ENCODE measurements at places on chromosomes 16 and 17.

GRCh38 chr17:18176176-18176575 lies 7.5 kb upstream of the ALKBH5 start:
- DNase-seq: no peak

DNA sequence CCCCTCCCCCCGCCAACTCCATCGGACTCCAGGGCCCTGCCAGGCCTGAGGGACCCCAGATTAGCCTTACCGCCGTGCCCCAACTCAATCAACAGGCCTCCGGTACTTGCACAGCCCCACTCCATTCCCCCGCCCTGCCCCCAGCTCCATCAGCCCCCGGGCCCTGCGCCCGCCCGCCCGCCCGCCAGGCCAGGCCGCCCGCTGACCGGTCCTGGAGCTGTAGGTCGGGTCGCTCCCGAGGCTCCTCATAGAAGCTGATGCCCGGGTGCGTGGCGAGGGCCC lies 308 bp downstream of the GTF3C1 start:
- DNase-seq: no peak

- DNase-seq: no peak
Measured at GRCh38 chr17:12973496-12974004, 44.3 kb downstream of the ELAC2 start.

DNA sequence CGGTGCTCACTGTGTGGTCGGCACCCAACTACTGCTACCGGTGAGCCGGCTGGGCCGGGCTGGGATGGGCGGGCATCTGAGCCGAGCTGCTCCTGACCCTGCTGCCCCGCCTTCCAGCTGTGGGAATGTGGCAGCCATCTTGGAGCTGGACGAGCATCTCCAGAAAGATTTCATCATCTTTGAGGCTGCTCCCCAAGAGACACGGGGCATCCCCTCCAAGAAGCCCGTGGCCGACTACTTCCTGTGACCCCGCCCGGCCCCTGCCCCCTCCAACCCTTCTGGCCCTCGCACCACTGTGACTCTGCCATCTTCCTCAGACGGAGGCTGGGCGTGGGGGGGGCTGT lies 6.9 kb downstream of the TBX6 start:
- DNase-seq: no peak

- DNase-seq: no peak
Measured at GRCh38 chr17:66776999-66777688, 57.8 kb upstream of the CACNG5 start.

DNA sequence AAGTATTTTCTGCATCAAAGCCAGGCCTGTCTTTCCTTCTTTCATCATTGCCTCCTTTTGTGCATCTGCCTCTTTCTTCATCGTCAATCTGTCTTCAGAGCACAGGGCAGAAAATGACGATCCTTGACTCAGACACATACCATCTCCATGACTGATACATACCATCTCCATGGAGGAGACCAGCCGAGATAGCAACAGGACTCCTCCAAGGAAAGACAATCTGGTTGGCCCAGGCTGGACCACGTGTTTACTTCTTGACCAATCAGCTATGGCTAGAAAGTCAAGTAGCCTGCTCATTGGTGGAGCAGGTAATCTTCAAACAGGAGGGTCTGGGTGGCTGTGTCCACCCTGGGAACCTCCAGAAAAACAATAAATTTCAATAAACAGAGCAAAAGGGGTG lies 164.6 kb downstream of the CPPED1 start:
- peak; percentile 49 for DNase-seq

GRCh38 chr16:49930841-49931240 lies 74.9 kb upstream of the ZNF423 start:
- no peak for DNase-seq

DNA sequence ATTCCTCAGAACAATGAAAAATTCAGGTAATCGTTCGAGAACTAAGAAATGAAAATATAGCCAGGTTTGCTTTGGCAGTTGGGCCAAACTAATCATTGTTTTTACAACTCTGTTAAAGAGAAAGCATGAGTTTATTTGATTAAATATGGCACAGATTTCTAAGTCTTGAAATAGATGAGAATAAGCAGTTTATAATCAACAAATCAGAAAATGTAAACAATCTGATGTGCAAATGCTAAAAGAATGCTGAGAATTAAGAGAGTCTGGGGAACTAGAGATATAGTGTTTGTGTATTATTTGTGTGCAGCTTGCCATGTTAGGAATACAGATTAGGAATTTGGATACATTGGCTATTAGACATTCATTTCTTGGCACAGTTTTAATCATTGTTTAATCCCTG lies 212.5 kb downstream of the TANC2 start:
- DNase-seq: no peak

DNA sequence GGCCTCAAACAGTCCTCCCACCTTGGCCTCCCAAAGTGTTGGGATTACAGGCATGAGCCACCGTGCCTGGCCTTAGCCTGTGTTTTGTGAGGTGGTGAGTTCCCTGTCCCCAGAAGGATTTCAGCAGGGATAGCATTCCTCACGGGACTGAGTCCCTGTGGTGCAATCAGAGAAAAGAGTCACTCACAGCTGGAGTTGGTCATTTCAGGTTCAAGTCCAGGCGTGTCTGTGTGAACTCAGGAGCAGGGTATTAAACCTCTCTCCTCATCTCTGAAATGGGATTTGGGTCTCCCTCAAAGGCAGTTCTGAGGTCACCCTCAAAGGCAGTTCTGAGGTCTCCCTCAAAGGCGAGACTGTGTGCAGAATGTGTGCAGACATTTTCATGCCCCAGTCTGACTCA lies 28.6 kb downstream of the NPTX1 start:
- DNase-seq: no peak

- no peak for DNase-seq
Measured at GRCh38 chr17:33494151-33494550, 201.1 kb upstream of the ASIC2 start.

- no peak for DNase-seq
Measured at GRCh38 chr17:35804658-35805192, 4.6 kb upstream of the TAF15 start.

GRCh38 chr17:75468779-75469373 lies 12.4 kb downstream of the TMEM94 start:
- DNase-seq: no peak

DNA sequence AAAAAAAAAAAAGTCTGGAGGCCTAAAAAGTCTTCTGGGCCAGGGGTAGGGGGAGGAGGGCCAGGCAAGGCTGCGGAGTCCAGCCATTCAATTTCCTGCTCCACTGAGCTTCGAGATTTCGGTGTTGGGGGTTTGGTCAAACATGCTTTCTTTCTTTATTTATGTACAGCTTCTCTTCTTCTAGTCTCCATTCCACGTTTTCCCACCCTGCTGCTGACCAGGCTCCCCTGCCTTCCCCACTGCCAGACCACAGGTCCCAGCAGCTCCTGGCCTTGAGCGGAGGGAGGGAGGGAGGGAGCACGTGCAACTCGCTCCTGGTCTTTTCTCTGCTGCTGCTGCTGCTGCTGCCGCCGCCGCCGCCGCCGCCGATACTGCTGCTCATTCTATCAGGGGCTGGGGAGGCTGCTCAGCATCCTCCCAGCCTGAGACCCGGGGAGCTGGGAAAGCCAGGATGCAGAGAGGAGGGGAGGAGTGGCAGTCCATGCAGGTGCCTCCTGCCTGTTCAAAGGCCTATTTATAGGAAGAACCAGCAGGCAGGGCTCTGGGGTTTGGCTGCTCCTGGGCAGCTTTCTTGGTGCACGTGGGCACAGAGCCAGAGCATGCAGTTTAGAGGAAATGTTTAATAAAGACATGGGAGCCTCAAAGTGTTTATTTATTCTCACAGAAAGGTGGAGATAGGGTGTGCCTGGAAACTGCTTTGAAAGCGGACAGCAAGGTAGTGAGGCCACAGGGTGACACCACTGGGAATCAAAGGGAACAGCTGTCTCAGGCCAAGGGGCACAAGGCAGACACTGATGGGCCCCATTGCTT lies 23.4 kb upstream of the ZFHX3 start:
- DNase-seq: no peak

- DNase-seq: no peak
Measured at GRCh38 chr16:19294156-19294649, 8.7 kb downstream of the CLEC19A start.

GRCh38 chr17:59684967-59685366 lies 22.3 kb downstream of the PTRH2 start:
- DNase-seq: no peak

- DNase-seq: no peak
Measured at GRCh38 chr17:41583137-41584127, 3.3 kb downstream of the KRT14 start.

GRCh38 chr17:80393961-80394360 lies 21.0 kb upstream of the ENDOV start:
- DNase-seq: no peak
